ENCODE measurements at places on chromosomes 3 and 15.

DNA sequence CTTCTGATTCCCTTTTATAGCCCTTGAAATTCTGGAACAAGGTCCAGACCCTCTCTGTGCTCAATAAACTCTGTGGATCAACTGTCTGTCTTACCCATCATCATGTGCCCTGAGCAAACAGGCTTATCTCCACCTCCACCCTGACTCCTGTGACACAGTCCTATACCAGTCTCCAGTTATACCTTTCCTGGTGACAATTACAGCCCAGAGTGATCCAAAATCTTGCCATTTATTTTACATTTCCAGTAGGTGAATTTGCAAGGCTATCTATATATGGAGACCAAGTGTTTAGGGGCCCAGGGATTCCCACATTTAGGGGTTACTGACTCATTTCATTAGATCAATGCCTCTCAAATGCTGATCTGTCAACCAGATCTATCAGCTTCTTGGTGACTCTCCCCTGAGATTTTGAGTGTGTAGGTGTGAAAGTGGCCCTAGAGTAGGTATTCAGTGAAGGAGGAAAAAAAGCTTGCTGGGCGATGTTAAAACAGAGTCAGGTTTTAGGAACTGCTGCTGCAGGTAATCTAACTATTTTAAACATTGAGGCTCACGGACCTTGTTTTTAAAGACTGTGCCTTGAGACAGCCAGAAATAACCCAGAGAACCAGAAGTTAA, 229.6 kb upstream of the WNT5A start:
- no peak for DNase-seq

DNA sequence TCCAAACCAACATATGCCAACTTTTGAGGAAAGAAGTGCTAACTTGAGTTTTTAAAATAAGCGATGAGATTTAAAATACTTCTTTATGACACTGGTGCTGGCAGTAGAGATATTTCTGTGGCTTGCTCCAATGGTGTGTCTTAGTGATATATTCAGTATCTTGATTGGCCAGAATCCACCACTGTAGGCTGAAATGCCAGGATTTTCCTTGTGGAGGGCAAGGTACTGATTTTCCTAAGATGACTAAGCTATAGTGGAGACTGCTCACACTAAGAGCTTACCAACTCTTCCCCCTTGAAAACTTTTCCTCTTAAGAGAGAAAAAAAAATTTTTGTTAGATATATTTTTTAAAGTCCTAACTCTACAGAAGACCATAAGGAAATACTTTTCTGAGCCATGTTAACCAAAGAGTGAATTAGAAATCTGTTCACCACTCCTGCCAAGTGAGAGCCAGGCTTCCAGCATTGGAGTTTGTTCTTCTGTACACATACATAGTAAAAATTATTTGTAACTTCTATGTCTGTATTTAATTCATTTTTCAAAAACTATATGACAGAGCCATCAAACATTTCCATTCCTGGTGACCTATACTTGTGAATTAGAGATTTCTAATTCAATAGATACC, 109.1 kb downstream of the PPP2R3A start:
- no peak for DNase-seq

DNA sequence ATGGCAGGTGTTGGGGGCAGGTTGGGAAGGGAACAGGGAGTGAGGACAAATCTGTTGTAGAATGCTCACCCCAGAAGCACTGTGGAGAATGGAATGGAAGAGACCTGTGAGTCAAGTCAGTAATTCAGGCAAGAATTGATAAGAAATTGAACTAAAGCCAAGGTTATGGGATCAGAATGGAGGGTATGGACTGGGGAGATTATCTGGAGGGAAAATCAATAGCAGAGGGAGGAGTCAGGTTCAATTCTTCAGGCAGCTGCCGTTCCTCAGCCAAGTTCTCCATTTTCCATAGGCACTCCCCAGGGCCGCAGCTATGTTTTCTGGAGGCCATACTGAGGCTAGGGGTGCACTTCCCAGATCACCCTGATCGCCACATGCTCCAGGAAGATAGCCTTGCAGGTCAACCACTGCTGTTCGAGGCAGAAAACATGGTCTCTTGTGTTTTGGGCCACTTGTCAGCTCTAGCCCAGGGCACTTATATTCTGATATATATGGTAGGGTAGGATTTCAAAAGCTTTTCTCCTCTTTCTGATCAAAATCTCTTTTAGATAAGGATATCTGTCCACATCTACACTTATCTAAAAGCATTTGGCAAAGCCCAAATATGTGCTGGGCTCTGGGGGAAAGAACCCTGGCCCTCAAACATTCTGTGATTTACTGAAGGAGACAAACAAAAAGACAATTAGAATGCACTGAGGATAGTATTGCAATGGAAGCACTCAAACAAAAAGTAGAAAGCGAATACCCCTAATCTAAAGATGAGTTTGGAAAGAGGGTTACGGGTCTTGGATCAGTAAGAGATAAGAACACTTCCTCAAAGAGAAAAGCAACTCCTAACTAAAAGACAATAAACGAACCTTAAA, 92.3 kb downstream of the TMEM212 start:
- no peak for DNase-seq

GRCh38 chr3:94101860-94102259, 39.0 kb downstream of the NSUN3 start:
- DNase-seq, result no peak

DNA sequence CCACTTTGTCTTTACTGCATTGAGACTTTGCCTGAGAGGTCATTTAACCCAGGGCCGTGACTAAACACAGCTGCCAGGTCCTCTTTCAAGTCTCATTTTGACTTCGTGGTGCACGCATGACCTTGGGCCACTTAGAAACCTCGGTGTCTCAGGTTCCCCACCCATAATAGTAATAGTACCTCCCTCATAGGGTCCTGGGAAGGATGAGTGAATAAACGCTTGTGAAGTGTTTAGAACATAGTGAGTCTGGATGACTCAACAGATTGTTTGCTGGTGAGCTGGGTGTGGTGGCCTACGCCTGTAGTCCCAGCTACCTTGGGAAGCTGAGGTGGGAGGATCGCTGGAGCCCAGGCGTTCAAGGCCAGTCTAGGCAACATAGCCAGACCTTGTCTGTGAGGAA, 56.3 kb downstream of the BDH1 start:
- DNase-seq, result no peak

DNA sequence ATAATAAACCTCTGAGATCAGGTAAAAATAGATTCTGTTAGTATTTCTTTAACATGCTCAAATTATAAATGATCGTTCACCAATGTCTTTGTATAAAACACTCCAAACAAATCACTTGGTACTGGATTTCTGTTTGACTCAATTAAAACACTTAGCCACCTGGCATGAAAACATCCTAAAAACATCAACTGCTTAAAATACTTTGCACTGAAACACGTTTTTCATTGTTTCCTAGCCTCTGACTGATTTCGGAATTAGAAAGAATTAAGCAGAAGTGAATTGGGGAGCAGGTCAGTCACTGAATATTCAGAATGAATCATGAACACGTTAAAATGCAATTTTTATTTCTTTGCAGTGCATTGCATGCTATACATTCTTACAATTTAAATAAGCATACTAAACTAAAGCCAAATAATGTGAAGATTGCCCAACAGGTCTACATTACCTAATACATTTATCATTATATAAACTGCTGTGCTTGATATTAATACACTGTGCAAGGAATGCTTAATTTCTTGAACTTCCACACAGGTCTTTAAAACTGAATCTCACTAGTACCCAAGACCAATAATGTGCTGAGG, 1.6 kb downstream of the THRB start:
- DNase-seq, result no peak

GRCh38 chr15:85580879-85581278, 200.5 kb downstream of the AKAP13 start:
- DNase-seq, result no peak

GRCh38 chr3:32238453-32239306, at the start of gene CMTM8:
Gene CMTM8, plus strand, starts transcription at chr3:32238680. Its CDS starts 293 bp downstream, at chr3:32238973.
- DNase-seq, result peak; percentile 88

- DNase-seq, result peak; percentile 9
Measured at GRCh38 chr3:195771646-195772300, 40.0 kb downstream of the MUC4 start.

- no peak for DNase-seq
Measured at GRCh38 chr3:88005066-88005465, 53.7 kb downstream of the CGGBP1 start.

DNA sequence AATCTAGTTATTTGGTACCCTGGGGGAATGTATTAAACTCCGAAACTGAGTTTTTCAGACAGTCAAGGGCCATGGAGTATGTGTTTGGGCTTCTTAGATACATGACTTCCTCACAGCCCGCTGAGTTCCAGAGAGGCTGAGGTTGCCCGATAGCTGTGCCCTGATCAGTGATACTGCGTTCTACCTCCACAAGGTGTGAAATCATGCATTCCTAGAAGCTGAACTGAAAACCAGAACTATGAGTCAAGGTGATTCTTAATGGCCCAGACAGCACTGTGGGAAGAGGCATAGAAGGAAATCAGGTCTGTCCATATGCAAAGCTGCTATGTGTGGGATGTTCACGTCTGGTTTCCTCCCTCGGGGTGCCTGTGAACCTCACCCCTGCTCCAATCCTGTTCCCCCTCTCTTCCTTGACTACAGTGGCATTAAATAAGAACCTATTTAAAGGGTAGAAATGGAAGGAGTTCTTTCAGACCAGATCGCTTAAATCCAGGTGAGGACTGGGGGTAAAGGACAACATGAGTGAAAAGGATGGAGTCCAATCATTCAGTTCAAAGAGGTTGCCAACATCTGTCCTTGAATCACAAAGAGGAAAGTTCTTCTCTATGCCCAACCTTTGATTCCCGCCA, 74.3 kb downstream of the MYO1E start:
- DNase-seq, result no peak

- no peak for DNase-seq
Measured at GRCh38 chr15:66826507-66826906, 124.5 kb downstream of the SMAD6 start.

DNA sequence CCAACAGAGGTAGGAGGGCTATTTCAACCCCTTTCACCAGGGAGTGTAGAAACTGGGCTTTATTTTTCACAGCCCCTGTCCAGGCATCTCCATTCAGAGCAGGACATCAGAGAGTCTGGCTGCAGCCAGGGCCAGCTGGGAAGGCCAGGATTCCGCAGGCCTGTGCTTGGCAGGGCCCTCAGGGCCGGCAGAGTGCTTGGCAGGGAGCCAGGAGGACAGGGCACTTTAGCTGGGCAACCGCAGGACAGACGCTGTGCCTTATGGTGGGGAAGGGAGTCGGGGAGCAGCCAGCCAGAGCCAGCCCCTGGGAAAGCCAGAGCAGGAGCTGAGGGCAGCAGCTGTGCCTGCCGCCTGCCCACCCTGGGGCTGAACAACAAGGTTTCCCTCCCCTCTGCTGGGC, 34.5 kb upstream of the IQCF6 start:
- no peak for DNase-seq

GRCh38 chr15:42154956-42155355, 1.5 kb downstream of the PLA2G4F start:
- DNase-seq, result no peak

GRCh38 chr3:72816862-72817355, 31.3 kb downstream of the SHQ1 start:
- no peak for DNase-seq

GRCh38 chr15:39855400-39855799, 64.7 kb downstream of the GPR176 start:
- DNase-seq, result no peak

- DNase-seq, result no peak
Measured at GRCh38 chr3:150264561-150265279, 143.4 kb upstream of the TSC22D2 start.

DNA sequence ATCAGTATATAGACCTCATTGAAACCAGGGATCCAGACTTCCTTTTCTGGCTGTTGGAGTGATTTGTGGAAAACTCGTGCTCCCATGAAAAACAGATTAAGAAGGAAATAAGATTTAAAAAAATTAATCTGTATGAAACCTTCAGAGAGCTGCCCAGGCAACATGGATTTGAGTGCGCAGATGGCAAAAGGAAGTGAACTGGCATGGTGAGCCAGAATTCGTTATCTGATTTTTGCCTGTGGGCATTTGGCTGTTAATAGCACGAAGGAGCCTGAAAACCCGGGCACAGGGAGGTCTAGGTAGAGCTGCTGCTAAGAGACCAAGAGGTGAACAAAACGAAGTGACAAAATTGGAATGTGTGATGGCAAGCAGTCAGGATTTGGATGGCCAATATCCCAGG, 19.1 kb upstream of the SPINK8 start:
- DNase-seq, result no peak

DNA sequence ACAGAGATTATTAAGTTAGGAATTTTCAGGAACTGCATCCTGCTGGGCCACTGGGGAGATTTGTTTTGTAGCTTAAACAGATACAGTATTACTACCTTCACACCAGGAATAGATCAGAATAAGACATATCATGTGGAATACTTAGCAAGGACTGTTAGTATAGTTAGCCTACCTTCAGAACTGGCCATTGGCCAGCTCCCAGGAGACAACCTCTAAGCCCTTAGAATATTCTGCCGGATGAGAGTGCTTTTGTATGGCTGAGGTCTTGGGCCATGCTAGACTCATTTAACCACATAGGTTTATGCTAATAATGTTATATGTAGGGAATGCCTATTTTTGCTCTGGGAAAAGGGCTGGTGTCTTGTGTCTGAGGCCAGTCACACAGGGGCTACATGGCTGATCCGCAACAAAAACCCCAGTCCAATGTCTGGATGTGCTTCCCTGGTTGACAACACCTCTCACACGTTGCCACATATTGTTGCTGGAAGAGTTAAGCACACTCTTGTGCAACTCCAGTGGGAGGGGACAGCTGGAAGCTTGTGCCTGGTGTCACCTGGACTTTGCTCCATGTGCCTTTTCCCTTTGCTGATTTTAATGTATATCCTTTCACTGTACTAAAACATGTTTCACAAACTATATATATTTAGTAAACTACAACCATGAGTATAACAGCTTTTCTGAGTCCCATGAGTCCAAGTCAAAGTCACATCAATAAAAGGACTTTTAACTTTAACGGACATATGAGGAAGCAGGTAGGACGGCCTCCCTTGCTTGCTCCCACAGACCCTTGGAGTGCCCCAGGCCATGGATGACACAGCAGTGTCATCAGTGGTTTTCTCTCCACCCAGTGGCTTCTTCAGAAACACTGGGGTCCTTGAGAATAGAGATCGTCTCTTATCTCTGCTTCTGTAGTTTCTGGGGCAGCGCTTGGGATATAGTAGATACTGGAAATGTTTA, 118.0 kb upstream of the C3orf80 start:
- DNase-seq, result peak; percentile 77

GRCh38 chr15:100156201-100156600, 185.6 kb downstream of the ADAMTS17 start:
- no peak for DNase-seq

GRCh38 chr3:109685084-109686079, 348.0 kb upstream of the DPPA4 start:
- DNase-seq, result no peak

DNA sequence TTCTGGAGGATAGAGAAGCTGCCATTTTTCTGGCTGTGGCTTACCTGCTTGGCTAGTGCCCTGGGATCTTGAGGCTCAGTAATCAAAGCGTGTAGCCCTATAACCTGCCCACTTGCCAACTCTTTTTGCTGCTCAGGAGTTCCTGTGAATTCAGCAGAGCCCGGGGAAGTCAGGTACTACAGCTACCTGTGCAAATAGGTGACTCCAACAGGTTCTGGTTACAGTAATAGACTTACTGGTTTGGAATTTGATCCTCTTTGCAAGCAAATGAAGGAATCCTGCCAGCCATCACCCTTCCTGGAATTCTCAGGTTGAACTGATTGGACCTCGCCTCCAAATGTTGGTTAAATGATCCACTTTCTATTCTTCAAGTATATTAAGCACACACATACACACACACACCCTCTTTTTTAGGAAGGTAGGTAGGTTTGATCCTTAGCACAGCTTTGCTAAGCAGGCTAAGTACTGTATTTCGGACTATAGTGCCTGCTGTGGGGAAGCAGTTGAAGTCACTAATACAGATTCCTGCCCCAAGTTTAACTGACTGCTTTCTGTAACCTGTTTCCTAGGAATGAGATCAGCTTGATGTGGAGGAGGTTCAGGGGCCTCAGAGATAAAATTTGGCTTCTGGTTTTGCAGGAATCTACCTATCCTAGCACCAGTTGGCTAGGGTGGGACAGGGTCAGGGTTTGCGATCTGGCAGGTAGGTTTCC, 2.3 kb downstream of the PPCDC start:
- DNase-seq, result no peak

All from HuH-7.5 (cell line).